ENCODE measurements at places on chromosomes 11 and 22.

DNA sequence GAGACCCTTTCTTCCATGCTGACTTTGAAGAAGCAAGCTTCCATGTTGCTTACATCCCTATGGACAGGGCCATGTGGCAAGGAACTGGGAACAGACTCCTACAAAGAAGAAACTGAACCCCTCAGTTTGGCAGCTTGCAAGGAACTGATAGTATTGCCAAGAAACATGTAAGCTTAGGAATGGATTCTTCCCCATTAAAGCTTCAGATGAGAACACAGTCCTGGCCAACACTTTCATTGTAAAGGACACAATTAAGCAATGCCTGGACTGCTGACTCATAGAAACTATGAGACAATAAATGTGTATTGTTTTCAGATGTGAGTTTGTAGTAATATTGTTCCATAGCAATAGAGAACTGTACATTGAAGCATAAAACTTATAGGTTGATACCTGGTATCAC lies 82.4 kb downstream of the AASDHPPT start:
- H3K27me3 ChIP-seq: no peaks in the 10 kb centered on the region
- DNase-seq: peak; percentile 71
- H3K4me1 ChIP-seq: no peaks in the 10 kb centered on the region
- H3K36me3 ChIP-seq: no peaks in the 10 kb centered on the region
- H3K27ac ChIP-seq: no peak overlapping the region

GRCh38 chr22:40703736-40704135 lies 24.5 kb downstream of the MCHR1 start:
- H3K36me3 ChIP-seq: no peaks in the 10 kb centered on the region
- H3K27me3 ChIP-seq: no peaks in the 10 kb centered on the region
- no peak for DNase-seq
- H3K4me1 ChIP-seq: no peaks in the 10 kb centered on the region

DNA sequence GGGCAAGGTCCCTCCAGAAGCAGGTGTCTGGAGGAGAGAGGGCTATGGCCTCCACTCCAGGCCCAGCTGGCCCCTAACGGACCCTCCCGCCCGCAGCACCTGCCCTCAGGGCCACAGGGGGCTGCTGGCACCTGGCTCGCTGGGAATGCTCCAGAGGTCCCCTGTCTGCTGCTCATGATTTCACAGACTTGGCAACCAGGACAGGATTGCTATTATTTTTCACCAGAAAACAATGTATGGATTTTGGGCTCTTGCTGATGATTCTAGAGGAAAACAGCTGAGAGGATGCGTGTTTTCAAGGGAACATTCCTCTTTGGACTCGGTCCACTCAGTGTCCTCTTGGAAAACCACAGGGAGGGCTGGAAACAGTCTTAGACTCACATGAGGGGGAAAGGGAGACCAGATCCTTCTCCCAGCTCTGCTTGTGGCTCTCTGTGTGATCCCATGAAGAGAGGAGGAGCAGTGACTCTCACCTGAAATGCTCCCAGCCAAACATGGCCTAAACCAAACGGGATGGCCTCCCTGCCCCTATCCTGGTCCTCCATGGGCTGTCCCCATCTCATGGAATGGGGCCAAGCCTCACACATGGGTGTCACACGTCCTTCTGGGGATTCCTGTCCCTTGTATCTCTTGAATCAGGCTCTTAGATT lies 15.8 kb downstream of the MYEOV start:
- no peak overlapping the region for H3K4me3 ChIP-seq
- no peaks in the 10 kb centered on the region for H3K36me3 ChIP-seq
- H3K27ac ChIP-seq: no peak overlapping the region
- H3K4me1 ChIP-seq: no peaks in the 10 kb centered on the region

DNA sequence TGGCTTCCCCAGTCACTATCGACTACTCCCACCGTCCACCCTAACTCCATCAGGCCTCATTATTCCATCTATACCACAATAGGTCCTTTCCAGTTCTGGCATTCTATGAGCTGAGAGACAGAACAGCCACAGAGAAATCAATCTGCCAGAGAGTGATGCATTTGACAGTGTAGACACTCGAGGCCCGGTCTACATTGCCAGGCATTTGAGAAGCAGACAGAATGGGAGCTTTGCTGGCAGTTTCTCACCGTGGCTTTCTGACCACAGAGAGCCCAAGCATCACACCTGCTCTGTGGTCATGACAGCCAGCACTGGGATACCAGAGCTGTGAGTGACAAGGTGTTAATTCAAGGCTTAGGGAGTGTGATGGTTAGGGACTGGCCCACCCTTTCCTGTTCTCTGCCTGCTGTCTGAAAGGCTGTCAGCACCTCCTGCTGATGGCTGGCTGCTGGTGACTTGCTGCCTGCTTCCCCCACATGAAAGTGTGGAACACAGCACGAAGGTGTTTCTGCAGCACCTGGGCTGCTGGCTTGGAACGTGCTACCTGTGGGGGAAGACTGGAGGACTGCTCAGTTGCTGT lies 137.8 kb downstream of the KIRREL3 start:
- no peak overlapping the region for H3K4me3 ChIP-seq
- no peak overlapping the region for H3K27ac ChIP-seq
- no peaks in the 10 kb centered on the region for H3K36me3 ChIP-seq
- H3K4me1 ChIP-seq: no peaks in the 10 kb centered on the region
- DNase-seq: no peak

- no peak for DNase-seq
- H3K4me3 ChIP-seq: no peak overlapping the region
- no peaks in the 10 kb centered on the region for H3K4me1 ChIP-seq
- H3K36me3 ChIP-seq: peaks cover 100% of the 10 kb centered on the region
- H3K27ac ChIP-seq: no peak overlapping the region
Measured at GRCh38 chr22:41152902-41153301, 52.2 kb upstream of the L3MBTL2 start.

- H3K36me3 ChIP-seq: no peaks in the 10 kb centered on the region
- no peak overlapping the region for H3K27ac ChIP-seq
- no peak overlapping the region for H3K4me3 ChIP-seq
- DNase-seq: no peak
- H3K4me1 ChIP-seq: peaks cover 26% of the 10 kb centered on the region
- peaks cover 11% of the 10 kb centered on the region for H3K27me3 ChIP-seq
Measured at GRCh38 chr22:47197773-47198500, 435.5 kb downstream of the TBC1D22A start.
